ENCODE measurements at places on chromosomes 7 and 10.

GRCh38 chr10:77541247-77541646 lies 96.4 kb downstream of the KCNMA1 start:
- DNase-seq: no peak

DNA sequence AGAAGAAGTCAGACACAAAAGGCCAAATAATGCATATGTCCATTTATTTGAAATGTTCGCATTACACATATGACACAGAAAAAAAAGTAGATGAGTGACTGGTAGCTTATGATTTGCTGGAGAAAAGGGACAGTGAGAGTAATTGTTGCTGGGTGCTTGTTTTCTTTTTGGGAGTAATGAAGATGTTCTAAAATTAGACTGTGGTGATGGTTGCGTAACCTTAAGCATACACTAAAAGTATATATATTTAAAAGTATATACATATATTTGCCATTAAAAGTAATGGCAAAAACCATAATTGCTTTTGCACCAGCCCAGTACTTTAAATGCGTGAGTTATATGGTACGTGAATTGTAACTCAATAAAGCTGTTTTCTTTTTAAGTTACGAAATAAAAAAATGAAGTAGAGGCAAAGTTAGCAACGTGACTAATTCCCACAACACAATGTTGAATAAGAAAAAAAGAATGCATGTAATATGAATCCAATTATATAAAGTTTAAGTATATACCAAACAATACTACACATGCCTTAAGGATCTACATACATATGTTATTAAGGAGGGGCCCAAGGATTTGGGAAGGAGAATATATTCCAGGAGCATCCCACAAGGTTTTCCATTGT lies 360.4 kb upstream of the CELF2 start:
- DNase-seq: no peak

- no peak for DNase-seq
Measured at GRCh38 chr7:124219681-124220080, 186.8 kb upstream of the TMEM229A start.

GRCh38 chr7:140326116-140326928 lies 72.0 kb downstream of the SLC37A3 start:
- DNase-seq: no peak

DNA sequence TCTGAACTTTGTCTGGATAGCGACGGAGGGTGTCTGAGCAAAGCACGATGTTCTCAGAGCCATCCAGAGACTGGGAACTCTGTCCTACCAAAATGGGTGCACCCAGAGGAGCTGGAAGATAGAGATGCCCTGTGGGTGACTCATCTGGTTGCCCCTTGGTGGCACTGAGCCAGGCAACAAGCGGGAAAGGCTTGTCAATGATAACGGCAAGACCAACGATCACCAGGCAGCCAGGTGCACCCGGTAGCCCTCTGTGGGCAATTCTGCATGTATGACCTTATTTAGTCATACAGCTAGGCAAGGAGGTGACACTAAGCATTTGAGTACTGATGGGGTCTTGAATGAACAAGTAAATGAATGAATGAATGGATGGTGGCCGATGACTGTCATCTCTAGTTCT lies 2.8 kb upstream of the ELN start:
- DNase-seq: no peak

- DNase-seq: no peak
Measured at GRCh38 chr10:49556723-49557122, 17.8 kb upstream of the ERCC6 start.

- no peak for DNase-seq
Measured at GRCh38 chr7:88835147-88835728, 39.7 kb upstream of the TEX47 start.

DNA sequence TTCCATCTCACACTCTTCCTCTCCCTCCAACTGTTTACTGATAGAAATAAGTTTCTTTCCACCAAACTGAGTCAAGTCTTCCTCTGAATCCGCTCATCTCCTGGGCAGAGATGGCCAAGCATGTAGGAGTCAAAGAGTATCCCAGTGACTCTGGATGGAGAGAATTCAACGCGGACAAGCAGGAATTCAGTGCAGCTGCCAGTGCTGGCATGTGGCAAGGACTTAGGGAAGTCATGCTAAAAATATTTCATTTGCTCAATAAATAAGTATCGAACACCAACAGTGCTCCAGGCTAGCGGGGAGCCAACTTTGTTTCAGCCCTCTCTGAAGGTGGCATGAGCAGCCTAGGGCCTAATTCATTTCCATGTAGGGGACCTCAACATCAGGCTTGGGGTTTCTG lies 351.6 kb upstream of the ZMIZ1 start:
- DNase-seq: no peak

DNA sequence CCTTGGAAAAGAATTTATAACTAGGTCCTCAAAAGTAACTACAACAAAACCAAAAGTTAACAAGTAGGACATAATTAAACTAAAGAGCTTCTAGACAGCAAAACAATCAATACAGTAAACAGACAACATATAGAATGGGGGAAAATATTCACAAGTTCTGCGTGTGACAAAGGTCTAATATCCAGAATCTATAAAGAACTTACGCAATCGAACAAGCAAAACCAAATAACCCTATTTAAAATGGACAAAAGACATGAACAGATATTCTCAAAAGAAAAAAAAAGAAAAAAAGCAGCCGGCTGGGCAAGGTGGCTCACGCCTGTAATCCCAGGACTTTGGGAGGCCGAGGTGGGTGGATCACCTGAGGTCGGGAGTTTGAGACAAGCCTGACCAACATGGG lies 33.8 kb upstream of the AMPH start:
- no peak for DNase-seq

GRCh38 chr10:82757901-82758300 lies 882.9 kb downstream of the NRG3 start:
- DNase-seq: no peak

GRCh38 chr7:135194494-135195095 lies 16.7 kb downstream of the WDR91 start:
- no peak for DNase-seq

DNA sequence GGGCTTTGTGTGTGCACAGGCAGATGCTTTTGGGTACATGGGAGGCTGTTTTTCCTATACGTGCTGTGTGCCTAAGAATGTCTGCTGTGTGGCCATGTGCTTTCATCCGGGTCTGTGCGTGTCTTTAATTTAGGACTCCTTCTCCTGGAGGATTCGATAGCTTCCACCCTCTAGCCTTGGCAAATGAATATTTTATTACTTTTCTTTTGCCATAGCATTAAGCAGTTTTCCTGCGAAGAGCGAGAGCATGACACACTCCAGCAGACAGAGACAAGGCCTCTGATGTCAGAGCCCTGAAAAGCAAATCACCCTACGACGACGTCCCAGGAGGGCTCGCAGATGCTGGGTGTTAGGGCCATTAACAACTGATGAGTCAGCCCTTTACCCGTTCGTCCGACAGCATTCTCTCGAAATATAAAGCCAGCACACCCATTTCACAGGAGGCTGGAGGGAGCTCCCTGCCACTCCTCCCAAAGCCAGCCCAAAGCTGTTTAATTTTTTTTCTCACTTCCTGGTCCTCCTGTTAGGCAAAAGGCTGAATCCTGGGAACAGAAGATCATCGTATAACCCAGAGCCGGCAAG lies 311.3 kb upstream of the ZMIZ1 start:
- no peak for DNase-seq

- no peak for DNase-seq
Measured at GRCh38 chr7:18401757-18402156, 93.8 kb upstream of the HDAC9 start.

DNA sequence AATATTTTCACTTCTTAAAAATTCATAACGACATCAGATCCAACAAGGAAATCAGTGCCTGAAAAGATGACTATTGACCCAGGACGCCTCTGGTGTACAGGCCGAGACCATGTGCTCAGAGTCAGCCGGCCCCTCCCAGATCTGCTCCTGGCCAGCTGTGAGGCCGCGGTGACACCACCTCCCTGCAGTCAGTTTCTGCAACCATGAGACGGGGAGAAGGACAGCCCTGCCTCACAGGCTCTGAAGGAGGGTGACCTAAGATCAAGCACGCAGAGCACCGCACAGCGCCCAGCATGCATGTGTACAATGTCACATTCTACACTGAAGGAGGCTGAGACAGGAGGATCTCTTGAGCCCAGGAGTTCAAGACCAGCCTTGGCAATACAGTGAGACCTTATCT lies 2.6 kb upstream of the GPER1 start:
- DNase-seq: no peak

DNA sequence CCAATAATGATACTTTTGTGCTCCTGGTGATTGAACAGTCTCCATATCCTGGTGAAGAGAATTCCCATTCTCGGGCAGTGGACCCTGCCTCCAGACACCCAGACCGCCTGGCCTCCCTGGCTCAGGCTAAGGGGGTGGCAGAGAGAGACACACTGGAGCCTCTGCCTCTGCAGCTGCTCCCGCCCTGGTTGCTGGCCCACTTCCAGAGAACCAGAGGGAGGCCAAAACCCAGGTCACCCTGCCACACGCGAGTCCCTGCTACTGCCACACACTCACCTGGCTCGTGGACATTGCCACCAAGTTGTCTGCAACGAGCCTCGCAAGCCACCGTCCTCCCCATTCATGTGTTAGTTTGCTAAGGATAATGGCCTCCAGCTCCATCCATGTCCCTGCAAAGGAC lies 221.8 kb downstream of the HPSE2 start:
- no peak for DNase-seq

- DNase-seq: no peak
Measured at GRCh38 chr10:80609331-80609730, 71.6 kb downstream of the SH2D4B start.

DNA sequence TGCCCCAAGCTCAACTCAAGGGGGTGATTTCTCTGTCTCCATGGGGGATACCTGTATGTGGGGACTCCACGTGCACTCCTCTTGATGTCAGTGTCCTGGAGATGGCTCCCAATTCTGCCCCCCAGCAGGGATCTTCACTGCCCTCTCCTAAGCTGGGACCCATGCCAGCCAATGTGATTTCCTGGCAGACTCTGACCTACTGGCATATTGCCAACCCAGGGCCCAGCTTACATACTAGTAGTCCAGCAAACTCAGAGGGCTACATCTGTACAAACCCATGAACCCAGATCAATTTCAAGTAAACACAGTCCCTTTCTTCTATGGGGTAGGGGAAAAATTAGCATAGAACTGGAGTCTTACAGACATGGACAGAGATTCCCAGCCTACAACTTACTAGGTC lies 26.2 kb upstream of the BMPR1A start:
- no peak for DNase-seq

DNA sequence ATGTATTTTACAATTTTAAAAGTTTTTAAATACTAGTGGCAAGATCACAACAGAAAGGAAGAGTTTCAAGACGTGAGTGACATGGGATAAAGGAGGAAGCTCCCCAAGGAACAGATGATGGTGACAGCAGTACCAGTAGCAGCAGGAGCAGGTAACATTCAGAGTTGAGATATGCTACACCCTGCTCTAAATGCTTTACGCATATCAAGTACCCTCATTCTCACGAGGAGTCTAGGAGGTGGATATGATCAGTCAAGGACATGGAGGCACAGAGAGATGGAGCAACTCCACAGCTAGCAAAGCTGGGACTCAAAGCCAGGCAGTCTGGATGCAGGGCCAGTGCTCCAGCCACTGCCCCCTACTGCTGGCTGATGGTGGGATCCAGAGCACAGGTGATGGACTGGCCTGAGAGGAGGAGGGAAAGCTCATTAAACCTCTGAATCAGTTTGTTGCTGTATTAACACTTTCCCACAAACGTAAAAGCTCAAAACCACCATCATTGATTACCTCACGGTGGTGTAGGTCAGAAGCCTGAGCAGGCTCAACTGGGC lies 17.5 kb downstream of the RP9 start:
- DNase-seq: no peak

DNA sequence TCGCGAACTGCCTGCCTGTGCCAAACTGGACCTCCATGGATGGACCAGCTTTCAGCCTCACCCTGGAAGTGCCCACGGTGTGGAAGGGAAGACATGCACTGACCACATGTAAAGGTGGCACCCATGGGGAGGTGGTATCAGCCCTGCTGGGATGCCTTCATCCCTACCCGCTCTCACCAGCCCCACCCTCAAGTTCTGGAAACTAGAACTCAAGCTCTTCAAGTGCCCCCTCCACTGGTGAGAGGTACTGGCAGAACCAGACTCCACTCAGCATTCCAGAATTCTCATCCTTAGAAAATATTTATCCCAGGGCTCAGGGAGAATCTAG lies 5.9 kb downstream of the ZNF488 start:
- DNase-seq: peak; percentile 33

GRCh38 chr10:127968659-127969058 lies 61.8 kb downstream of the PTPRE start:
- DNase-seq: no peak

- no peak for DNase-seq
Measured at GRCh38 chr7:152312316-152312715, 123.5 kb downstream of the KMT2C start.

DNA sequence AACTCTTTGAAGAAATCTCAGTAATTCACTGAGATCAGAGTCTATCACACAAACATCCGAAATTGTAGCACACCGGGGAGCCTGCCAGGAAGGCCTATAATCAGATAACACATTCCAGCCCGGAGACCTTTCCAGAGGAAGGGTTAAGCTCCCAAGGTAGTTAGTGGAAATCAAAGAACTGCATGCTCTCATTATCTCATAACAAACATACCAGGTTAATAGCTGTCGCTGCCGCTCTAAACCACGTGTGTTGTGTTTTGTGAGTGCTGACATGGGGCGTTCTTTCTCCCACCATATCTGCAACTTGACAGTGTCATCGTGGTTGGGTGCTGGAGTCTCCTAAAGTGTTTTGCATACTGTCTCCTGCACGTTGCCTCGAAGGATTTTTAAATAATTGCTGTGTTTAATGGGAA lies 120.7 kb upstream of the CARD11 start:
- no peak for DNase-seq
